ENCODE measurements at places on chromosomes 2 and 18. TPM values are rescaled to one million over a fixed set of nuclear protein-coding genes. Genes with fewer than 3 reads are reported as not detected.

GRCh38 chr2:209526561-209526960, 102.7 kb downstream of the MAP2 start:
- no peaks in the 10 kb centered on the region for H3K27me3 ChIP-seq
- no peaks in the 10 kb centered on the region for H3K36me3 ChIP-seq
- no peak for ATAC-seq
- no peak overlapping the region for H3K27ac ChIP-seq
- no peaks in the 10 kb centered on the region for H3K4me1 ChIP-seq

DNA sequence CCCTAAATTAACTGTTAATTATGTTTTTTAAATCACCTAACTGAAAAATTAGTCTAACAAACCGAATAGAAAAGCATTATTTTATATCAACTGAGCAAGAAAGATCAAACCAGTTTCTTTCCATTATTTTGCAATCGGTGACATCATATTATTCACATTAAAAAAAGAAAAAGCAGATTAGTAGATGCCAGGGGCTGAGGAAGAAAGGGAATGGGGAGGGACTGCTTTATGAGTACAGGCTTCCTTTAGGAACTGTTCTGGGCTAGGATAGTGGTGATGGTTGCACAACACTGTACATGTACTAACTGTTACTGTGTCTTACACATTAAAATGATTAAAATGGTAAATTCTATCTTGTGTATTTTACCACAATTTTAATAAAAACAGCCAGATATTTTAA, 59.3 kb downstream of the COBLL1 start:
- H3K27ac ChIP-seq: no peak overlapping the region
- H3K4me3 ChIP-seq: no peak overlapping the region

DNA sequence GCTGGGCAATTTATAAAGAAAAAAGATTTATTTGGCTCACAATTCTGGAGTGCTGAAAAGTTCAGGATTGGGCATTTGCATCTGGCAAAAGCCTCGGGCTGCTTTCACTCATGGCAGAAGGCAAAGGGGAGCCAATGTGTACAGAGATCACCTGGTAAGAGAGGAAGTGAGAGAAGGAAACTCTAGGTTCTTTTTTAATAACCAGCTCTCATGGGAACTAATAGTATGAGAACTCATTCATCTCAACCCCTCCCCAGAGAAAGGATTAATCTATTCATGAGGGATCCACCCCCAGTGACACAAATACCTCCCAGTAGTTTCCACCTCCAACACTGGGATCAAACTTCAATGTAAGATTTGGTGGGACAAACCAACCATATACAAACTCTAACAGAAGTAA, 129.0 kb downstream of the EVA1A start:
- no peak overlapping the region for H3K4me3 ChIP-seq
- no peak overlapping the region for H3K27ac ChIP-seq
- H3K27me3 ChIP-seq: peaks cover 38% of the 10 kb centered on the region
- no peak for ATAC-seq
- no peaks in the 10 kb centered on the region for H3K4me1 ChIP-seq

DNA sequence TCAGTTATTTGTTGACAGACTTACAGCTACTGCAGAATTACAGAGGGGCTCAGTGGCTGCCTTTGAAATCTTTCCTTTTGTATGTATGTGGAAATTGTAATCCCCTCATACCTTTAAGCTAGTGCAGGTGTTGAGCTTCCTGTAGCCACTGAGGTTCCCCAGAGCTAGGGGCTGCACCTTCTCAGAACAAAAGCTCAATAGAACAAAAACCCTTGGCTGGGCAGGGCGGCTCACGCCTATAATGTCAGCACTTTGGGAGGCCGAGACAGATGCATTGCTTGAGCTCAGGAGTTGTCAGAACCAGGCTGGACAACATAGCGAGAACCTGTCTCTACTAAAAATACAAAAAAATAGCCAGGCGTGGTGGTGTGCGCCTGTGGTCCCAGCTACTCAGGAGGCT, 41.3 kb upstream of the CHMP1B start:
- ATAC-seq: no peak
- H3K4me1 ChIP-seq: no peaks in the 10 kb centered on the region
- H3K27ac ChIP-seq: no peak overlapping the region
- H3K27me3 ChIP-seq: peaks cover 9% of the 10 kb centered on the region
- no peaks in the 10 kb centered on the region for H3K36me3 ChIP-seq

DNA sequence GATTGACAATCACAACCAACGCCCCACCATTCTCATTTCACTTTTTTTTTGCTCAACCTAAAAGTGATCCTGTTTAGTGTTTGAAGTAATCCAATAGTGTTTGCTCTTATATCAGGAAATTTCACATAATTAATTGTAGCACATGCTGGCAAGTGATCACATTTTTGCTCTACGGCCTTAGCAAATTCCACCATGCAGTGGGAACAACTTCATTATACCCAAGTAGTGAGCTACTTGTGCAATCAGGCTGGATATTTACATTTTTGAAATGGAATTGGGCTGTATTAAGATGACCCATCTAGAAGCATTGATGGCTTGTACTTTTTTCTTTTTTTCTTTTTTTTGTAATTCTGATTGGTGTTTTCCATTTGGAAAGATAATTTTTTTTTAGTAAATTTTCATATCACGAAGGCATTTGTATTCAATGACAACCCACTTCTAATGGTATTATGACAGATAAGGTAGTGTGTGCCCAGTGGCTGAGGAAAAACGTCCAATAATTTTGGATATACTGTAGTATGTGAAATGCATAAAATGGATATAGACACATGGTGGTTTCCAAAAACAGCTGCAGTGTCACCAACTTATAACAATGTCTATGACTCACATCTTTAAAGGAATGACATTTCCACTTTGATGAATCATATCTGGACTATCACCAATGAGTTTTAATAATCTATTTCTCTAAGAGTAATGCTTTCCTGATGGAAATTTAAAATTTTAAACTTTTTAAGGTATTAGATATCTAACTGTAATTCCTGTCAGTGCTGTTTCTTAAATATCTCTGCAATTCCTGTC, 130.6 kb downstream of the COL6A3 start:
- no peak overlapping the region for H3K27ac ChIP-seq
- H3K4me3 ChIP-seq: no peak overlapping the region
- H3K4me1 ChIP-seq: no peaks in the 10 kb centered on the region
- H3K36me3 ChIP-seq: no peaks in the 10 kb centered on the region
- H3K27me3 ChIP-seq: peaks cover 28% of the 10 kb centered on the region

DNA sequence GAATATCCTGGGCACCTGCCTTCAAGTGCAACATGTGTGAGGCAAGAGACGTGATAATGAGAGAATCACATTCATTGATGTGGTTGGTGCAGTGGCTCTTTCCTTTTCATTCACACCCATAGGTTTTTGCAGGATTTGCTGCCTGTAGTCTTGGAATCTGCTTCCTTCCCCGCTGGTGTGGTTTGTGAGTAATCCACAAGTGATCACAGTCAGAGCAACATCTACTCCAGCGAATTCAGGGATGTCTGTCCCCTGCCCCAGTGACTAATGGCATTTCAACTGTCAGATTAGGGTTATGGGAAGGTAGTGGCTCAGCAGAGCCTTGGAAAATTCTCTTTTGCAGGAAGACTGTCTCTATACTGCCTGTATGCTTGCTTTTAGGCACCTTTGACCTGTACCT, 225.5 kb upstream of the RBMS1 start:
- ATAC-seq: no peak
- H3K27ac ChIP-seq: no peak overlapping the region
- H3K4me3 ChIP-seq: no peak overlapping the region
- peaks cover 5% of the 10 kb centered on the region for H3K27me3 ChIP-seq

GRCh38 chr2:158603986-158604385, 147.2 kb downstream of the PKP4 start:
- ATAC-seq: no peak
- H3K36me3 ChIP-seq: no peaks in the 10 kb centered on the region
- H3K4me1 ChIP-seq: no peaks in the 10 kb centered on the region
- H3K27ac ChIP-seq: no peak overlapping the region
- no peaks in the 10 kb centered on the region for H3K27me3 ChIP-seq

ADD2 gene
- total RNA-seq: 7.4 TPM
